Keratinocyte (primary cell): ENCODE measurements at places on chromosomes 3 and 15. TPM values are rescaled to one million over a fixed set of nuclear protein-coding genes. Genes with fewer than 3 reads are reported as not detected.

Gene SLC15A2
- 1.6 to 3.4 TPM (median 2.6 TPM) in 3 replicates for polyA plus RNA-seq

Gene SLC24A5
- 0.04 TPM in 1 of 3 replicates, not detected in the others for polyA plus RNA-seq

Gene FBXL22
- 0.04 TPM in 2 of 3 replicates, not detected in the other for polyA plus RNA-seq

Gene LRTM1
- polyA plus RNA-seq: not detected in 3 replicates

Gene PRR20G
- 0.05 TPM in 1 of 3 replicates, not detected in the others for polyA plus RNA-seq
